ENCODE measurements at places on chromosomes 4 and X.

GRCh38 chr4:83342476-83342875 lies 7.8 kb upstream of the HPSE start:
- no peak for DNase-seq

DNA sequence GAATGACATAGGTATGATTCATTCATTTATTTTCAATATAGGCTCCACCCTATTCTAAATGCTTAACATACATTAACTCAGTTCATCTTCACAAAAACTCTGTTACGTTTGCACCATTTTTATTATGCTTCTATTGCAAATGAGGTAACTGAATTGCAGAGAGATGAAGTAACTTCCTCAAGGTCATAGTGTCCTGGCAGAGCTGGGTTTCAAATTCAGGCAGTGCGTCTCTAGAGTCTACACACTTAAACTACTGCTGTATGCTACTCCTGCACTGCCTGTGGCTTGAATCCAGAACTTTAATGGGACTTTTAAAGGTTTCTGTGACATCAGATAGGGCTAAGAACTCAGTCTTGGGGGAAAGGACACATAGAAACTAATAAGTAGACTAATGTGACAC lies 413.4 kb downstream of the UBE2NL start:
- no peak for DNase-seq

- no peak for DNase-seq
These were observed 126.6 kb downstream of the PPP4R3C start for GRCh38 chrX:27336466-27337091.

GRCh38 chr4:98290511-98290910 lies 29.3 kb downstream of the RAP1GDS1 start:
- DNase-seq, result no peak

DNA sequence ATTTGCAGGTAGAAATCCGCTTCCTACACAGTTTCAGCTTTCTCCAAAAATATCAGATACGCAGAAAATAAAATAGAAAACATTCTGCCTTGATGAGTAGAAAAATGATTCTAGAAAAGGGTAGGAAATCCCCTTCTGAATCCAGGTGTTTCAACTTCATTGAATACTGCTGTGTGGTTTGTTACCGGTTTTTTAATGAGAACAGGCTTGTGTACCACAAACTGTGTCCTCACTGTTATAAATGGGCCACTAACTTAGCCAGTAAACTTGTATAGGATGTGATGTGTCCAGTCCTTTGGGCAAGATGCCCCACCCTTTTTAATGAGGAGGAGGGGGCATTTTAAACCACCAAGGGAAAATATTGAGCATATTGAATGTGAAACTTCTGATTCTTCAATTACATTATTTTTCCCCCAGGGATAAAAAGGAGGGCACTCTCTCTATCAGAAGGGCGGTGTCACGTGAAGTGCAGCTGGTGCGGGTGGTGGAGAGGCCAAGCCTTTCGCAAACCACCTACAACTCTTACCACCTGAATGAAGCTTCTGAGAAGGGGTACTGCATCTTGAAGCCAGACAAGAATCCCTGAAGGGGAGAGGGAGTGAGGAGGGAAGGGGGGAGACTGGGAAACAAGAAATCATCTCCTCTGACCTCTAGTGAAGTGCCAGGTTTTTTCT lies 4.5 kb downstream of the CXXC4 start:
- DNase-seq, result peak; percentile 50

- no peak for DNase-seq
These were observed 89.8 kb upstream of the ARMCX2 start for GRCh38 chrX:101749436-101749835.

DNA sequence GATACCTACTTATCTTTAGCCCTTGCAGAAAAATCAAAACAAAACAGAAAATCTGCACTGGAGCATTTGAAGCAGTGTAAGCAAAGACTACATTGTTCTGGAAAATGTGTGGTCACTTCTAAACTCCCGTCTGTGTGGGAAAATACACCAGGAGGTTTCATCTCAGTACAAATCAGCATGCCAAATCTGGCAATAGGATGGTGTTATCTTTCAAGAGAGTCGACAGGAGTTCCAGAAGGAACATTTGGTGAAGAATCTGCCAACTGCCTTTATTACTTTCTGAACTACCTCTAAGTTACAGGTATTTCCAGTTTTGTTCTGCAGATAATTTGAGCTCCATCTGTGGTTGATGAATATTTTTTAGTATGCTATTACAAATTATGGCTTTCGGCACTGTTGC lies 1348.0 kb downstream of the RAPGEF2 start:
- peak; percentile 14 for DNase-seq

GRCh38 chr4:185840201-185840600 lies 28.2 kb upstream of the SORBS2 start:
- DNase-seq, result no peak

GRCh38 chr4:8387615-8388527 lies 52.7 kb downstream of the ACOX3 start:
- no peak for DNase-seq

DNA sequence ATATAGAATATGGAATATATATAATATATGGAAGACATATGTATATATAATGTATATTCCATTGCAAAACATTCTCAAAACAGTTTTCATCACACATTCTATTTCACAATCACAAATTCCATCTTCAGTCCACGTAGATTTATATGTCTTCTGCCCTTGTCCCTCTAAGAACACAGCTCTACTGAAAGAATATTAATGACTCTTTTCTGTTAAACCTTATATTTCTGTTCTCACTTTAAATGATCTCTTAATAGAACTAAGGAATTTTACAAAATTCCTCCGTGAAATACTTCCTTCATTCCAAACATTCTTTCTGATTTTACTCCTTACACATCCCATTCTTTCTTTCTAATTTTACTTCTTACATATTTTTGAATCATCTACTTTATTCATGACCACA lies 1043.1 kb upstream of the PABPC4L start:
- DNase-seq, result no peak

DNA sequence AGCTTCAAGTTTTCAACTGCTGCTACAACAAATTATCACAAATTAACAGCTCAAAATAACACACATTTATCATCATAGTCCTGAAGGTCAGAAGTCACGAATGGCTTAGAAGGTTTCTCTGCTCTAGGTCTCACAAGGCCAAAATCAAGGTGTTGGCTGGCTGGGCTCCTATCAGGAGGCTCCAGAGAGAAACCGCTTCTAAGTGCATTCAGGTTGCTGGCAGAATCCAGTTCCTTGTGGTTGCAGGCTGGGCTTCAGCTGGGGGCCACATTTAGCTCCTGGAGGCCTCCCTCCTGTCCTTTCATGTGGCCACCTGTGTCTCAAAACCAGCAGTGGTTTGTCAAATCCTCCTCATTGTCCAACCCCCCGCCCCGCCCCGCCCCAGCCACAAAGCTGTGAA lies 15.4 kb downstream of the MRFAP1 start:
- no peak for DNase-seq

DNA sequence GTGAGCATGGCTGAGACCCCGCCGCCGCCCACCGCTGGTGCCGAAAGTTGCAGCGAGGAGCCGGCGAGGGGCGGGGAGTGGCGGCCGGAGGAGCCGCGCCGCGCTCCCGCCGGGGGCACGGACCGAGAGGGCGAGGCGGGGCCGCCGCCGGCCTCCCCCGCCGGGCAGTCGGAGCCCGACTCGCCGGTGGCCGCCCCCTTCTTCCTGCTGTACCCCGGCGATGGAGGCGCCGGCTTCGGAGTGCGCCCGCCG lies 16.5 kb downstream of the UTP3 start:
- no peak for DNase-seq

- DNase-seq, result no peak
These were observed 34.1 kb downstream of the CNKSR2 start for GRCh38 chrX:21408307-21408706.

GRCh38 chrX:8971116-8971515 lies 62.8 kb downstream of the FAM9B start:
- DNase-seq, result no peak

- DNase-seq, result no peak
These were observed 43.6 kb downstream of the ANXA5 start for GRCh38 chr4:121653214-121653613.

DNA sequence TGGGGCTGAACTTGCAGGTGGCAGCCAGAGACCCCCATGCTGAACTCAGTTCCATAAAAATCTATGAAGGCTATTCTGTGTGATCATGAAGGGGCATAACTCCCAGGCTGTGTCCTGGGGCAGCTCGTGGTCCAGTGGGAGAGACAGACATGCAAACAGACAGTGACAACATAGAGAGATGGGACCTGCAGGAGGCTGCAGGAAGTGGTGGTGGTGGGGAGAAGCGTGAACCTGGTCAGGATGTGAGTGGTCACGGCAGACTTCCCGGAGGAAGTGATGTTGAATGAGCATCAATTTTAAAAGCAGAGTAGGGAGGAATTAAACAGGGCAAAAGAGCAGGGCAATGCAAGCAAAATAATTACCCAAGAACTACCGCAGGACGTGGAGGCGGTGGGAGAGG lies 23.2 kb upstream of the SORCS2 start:
- DNase-seq, result no peak

DNA sequence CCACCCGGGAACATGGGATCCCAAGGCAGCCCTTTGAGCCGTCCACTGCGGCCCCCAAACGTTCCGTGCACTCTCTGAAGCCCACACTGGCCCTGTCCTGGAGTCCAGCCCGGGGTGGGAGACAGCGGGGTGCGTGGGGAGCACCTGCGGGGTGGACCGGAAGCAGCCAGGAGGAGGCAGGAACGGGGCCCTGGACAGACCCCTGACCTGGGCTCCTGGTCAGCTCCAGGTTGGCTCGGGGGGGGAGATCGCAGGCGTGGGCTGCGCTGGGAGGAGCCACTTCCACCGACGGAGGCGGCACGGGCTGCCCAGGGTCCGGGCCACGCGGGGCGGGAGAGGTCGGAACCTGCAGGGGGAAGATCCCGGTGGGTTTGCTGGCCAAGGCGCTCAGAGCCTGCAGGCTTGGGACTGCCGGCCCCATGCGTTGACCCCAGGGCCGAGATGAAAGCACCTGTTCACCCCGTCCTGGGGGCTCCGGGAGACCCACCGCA lies 5.7 kb upstream of the PLCXD1 start:
- DNase-seq, result no peak

GRCh38 chr4:16622826-16623225 lies 275.6 kb downstream of the LDB2 start:
- no peak for DNase-seq

- no peak for DNase-seq
These were observed 27.6 kb downstream of the INTU start for GRCh38 chr4:127660284-127660885.

DNA sequence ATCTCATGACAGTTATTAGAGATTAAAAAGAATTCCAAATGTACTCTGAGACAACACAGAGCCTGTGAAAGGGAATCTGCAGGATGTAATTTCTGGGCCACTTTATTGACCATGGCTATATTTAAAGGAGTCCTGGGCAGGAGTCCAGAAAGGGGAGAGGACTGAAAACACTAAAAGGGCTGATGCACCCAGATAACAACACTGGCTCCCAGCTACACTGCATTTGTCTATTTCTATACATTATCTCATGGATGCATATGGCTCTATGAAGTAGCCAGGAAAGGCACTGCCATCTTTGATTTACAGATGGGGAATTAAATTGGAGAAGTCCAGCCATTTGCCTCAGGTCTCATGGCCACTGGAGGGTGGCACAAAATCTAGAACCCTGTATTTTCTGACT lies 56.0 kb downstream of the MED28 start:
- no peak for DNase-seq

DNA sequence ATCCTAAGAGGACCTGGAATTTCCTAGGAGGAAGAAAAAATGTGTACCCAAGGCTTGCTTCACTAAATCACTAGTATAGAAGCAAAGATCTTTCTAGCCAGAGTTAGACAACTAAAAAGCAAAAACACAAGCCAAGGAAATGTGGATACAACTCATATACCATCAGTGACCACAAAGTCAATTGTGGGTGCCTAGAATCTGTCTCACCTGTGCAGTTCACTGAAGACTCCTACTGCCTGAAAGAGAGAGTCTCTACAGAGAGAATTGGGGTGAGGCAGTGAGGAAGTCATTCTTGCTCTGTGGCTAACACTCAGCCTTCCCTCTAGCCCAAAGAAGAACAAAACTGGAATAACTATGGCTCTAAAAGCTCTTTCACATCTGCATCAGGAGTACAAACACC lies 82.9 kb downstream of the EFHC2 start:
- no peak for DNase-seq

DNA sequence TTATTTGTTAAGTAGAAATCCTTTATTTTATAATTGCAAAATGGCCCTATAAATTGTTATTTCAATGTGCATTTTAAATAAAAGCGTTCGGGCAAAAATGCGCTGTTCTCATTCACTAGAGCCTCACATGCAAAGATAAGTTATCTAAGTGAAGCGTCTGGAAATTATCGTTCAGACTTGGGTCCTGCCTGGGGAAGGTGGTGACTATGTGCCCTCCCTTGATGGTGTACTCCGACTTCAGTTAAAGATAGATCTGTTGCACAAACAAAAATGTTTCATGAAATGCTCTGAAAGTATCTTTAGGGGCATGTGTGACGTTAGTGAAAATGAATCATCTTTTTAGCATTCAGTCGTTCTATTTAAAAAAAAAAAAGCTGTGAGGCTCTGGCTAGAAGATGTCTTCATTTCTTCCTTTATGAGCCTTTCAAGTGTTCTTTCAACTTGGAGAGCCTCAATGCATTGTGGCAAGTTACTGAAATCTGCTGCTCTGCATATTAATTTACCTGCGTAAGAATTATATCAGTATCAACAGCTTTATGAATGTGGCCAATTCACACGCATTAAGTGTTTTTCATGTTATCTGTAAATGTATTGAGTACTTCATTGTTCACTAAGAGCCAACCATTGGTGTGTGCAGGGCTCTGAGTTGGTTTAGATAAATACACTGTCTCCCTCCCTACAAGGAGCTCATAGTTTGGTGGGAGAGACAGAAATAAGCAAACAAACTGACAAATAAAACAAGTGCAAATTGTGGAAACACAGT lies 83.0 kb downstream of the AFF1 start:
- DNase-seq, result no peak

DNA sequence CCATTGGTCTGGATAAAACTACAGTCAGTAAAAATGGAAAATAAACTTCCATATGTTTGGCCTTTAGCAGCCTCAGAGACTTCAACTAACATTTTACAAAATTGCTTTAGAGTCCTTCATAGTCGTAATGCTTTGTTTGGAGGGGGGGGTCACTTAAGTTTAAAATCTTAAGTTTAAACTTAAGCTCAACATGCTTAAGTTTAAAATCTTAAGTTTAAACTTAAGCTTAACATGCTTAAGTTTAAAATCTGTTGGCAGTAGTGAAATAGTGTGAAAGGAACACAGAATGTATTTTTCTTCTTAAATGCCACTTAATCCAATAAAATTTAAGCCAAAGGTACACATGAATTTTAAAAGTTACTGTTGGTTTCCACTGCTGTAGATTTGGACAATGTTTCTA lies 45.9 kb upstream of the UNC5C start:
- no peak for DNase-seq
